ENCODE measurements at places on chromosomes 2 and 18.

- DNase-seq: no peak
Measured at GRCh38 chr2:139079311-139079710, 299.1 kb upstream of the NXPH2 start.

DNA sequence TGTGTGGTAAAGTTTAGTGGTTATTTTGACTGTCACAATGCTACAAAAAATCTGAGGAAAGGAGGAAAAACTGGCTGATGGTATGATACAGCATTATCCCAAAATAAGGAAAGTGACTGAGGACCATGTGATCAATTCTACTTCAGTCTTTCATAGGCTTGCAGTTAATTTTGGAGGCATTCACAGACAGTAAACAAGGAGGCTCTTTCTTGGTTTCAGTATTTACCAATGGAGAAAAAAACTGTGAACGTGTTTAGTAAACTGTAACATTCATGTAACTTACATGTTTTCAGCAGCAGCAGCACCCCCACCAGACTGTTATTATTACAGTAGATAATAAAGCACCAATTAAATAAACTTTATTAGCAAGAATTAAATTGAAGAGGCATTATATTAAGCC lies 50.0 kb downstream of the PAX3 start:
- DNase-seq: no peak

DNA sequence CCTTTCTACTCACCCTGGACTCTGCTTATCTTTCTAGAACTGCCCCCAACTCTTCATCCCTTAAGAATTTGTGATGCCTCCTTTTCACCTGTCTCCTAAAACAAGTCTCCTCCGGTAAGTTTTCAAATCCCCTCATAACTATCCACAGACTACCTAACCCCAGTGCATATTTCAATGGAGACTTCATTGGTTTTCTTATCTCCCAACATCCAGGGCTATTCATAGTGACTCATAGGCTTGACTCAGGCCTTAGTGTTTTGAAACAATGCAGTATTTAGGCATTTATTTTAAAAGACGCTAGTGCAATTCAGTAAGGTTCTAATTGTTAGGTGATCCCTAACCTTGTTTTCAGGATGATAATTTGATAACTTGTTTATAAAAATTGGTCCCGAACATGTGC lies 399.2 kb downstream of the CPS1 start:
- no peak for DNase-seq

DNA sequence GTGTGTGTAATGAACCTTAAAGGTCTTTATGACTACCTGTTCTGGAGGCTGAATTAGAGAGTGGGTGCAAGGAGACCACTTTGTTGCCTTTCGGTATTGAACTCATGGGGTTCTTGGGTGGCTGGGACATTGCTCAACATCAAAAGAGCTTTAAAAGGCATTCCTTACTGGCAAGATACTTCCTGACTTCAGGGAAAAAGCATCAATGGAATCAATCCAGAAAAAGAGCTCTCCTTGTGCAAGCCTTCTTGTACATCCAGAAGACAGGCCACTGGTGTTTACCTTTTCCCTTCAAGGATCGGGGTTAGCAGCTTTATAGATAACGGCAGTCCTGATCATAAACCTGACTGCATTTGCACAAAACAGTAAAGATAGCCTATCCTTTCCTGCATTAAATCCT lies 9.5 kb downstream of the PNO1 start:
- no peak for DNase-seq

GRCh38 chr2:30323499-30323898 lies 92.2 kb downstream of the LBH start:
- DNase-seq: no peak

- no peak for DNase-seq
Measured at GRCh38 chr2:82998781-82999180, 1460.3 kb downstream of the SUCLG1 start.

- DNase-seq: peak; percentile 36
Measured at GRCh38 chr2:97936199-97936598, 59.5 kb downstream of the TMEM131 start.

- no peak for DNase-seq
Measured at GRCh38 chr2:101630224-101630949, 67.1 kb upstream of the MAP4K4 start.

DNA sequence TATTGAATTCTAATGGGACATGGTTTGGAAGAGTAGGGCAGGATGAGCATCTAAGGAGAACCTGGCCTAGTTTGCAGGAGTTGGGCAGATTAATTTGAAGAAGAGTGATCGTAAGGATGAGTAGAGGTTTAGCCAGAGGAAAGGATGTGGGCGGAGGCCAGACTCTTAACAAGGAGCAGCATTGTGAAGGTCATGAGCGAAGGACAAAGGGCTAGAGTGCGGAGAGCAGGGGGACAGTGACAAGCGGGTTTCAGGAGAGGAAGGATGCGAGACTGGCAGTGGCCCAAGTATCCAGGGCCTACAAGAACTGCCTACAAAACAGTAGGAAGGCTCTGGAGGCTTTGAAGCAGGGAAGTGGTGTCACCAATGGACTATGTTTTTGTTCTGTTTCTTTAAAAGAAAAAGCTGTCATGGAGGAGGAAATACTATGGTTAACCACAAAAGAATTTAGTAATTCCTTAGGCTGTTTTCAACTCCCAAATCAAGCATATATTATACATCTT lies 20.1 kb downstream of the SLC66A3 start:
- DNase-seq: no peak

DNA sequence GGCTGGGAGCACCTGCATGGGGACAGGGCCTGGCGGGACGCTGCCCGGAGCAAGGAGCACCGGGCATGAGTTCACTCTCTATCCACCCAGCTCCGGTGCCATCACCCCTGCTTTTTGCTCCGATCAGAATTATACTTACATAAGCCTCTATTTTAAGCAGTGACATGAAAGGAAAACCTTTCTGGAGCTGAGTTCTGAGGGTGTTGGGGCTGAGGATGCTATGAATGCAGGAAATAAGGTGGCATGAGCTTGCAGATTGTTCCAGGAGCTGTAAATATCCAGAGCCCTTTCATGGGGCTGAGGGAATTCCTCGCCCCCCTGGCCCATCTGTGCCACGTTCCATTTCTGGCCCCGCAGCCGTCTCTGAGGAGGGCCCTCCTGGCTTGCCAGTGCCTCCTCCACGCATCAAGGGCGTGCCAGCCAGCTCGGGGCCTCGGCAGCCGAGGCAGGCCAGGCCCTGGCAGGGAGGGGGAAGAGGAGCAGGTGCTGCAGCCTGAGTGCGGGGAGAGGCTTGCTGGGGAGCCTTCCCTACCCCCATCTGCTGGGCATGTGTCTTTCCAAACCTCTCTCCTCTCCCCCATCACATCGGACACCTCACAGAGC lies 91.7 kb upstream of the MCFD2 start:
- no peak for DNase-seq

DNA sequence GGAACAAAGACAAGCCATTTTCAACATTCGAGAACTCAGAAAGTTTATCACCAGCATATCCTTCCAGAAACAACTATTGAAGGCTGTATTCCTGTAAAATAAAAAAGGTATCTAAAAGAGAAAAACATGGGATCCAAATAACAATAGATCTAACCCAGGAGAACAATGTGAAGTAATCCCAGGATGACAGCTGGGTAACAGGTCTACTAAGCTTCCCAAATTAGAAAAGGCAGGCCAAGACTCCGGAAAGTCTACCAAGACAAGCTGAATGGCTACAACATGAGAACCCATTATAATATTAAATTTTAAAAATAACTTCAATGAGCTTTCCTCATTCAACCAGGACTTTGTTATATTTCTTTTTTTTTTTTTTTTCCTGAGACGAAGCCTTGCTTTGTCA lies 6.5 kb downstream of the PIAS2 start:
- DNase-seq: no peak

DNA sequence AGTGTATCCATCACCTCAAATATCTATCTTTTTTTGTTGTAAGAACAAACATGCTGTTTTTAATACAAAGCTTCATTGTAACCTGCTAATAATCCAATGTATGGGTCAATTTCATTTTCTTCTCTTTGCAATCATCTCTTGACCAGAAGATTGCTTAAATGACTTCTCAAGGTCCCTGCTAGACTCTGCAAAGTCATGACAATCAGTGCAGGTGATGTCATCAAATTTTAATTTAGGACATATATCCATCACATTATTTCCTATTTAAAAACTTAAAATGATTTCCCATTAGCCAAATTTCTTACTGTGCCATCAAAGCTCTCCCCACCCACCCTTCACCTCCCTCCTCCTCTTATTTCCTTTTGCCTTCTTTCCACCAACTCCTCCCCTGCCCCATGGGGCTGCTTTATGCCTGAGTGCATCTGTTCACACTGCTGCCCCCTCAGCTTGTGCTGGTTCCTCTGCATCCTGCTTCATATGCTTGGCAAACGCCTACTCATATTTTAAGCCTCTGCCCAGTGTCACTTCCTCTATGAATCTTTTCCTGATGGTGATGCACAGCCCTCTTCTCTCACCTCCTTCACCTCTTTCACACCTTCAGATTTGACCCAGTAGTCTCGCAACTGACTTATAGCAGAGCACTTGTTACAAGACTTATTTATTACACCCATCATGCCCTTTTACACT lies 20.3 kb downstream of the PLEK start:
- DNase-seq: no peak

- DNase-seq: no peak
Measured at GRCh38 chr2:25202275-25202674, 33.9 kb upstream of the POMC start.

GRCh38 chr2:40886655-40887054 lies 434.8 kb upstream of the SLC8A1 start:
- no peak for DNase-seq

- no peak for DNase-seq
Measured at GRCh38 chr2:37664231-37664643, 7.2 kb downstream of the CDC42EP3 start.

DNA sequence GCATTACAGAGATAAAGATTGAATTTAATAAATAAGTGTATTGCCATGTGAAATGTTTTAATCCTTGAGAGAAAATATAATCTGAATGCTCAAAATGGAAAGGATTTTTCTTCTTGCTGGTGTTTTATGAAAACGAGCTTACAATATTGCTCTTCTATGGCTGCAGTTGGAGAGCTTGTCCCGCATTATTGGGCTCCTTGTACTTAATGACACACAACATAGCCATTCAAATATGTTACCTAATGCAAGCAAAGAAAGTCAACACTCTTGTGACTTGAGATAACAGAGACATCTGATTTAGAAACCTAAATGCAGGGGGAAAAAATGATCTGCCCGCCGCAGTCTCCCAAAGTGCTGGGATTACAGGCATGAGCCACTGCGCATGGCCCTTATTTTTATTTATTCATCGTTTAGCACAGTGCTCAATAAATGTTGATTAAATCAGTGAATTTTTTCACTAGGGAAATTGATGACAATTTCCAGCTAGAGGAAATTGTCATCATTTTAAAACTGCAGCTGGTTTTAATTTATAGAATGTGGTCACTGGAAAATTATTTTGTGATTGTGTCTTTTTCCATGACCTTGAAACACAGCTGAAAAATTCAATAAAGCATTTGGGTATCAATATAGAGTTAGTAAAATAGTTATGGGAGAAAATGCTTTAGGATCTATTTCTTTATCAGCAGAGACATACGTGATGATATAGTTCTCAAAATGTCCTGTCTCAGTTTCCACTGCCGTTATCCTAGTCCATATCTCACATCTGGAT lies 2.4 kb upstream of the PRKD3 start:
- no peak for DNase-seq

GRCh38 chr18:57959278-57959677 lies 84.7 kb upstream of the NEDD4L start:
- DNase-seq: peak; percentile 29

DNA sequence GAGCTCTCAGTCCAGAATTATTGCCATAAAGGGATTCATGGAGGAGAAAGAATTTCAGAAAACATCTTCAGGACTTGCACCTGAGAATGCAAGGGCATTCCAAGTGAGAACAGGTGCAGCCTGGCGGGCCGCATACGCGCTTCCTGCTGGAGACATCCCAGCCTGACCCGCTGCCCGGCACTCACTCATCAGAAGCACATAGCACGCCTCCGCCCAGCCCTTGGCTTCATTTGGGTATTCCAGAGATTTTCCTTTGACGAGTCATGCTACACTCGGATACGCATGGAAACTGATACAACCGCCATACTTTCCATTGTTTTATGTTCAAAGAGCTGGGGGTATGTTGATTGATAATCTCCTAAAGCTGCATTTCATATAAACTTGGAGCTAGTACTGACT lies 228.0 kb upstream of the ID2 start:
- no peak for DNase-seq
